ENCODE measurements at places on chromosomes 2 and 18.

GRCh38 chr18:39380866-39381265 is 1815.3 kb upstream of the CELF4 start:
- no peak for DNase-seq

- DNase-seq: peak; percentile 6
Observed at GRCh38 chr2:88765154-88765888, 73.8 kb downstream of the RPIA start.

DNA sequence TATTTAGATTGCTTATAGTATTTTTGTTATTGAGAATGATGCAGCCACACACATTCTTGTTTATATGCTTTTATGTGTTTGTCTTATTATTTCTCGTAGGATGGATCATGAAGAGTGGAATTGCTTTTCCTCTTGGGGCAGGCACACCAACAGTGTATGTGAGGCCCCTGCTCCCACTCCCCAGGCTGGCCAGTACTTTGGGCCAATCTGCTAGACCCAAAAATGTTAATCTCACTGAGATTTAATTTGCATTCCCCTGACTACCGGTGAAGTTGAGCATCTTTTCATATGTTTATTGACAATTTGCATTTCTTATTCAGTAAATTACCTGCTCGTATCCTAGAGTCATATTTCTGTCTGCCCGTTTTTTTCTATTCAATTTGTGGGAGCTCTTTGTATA is 4.7 kb upstream of the MYCN start:
- DNase-seq: no peak

- DNase-seq: no peak
Observed at GRCh38 chr2:24228470-24228869, 53.6 kb downstream of the FAM228A start.

DNA sequence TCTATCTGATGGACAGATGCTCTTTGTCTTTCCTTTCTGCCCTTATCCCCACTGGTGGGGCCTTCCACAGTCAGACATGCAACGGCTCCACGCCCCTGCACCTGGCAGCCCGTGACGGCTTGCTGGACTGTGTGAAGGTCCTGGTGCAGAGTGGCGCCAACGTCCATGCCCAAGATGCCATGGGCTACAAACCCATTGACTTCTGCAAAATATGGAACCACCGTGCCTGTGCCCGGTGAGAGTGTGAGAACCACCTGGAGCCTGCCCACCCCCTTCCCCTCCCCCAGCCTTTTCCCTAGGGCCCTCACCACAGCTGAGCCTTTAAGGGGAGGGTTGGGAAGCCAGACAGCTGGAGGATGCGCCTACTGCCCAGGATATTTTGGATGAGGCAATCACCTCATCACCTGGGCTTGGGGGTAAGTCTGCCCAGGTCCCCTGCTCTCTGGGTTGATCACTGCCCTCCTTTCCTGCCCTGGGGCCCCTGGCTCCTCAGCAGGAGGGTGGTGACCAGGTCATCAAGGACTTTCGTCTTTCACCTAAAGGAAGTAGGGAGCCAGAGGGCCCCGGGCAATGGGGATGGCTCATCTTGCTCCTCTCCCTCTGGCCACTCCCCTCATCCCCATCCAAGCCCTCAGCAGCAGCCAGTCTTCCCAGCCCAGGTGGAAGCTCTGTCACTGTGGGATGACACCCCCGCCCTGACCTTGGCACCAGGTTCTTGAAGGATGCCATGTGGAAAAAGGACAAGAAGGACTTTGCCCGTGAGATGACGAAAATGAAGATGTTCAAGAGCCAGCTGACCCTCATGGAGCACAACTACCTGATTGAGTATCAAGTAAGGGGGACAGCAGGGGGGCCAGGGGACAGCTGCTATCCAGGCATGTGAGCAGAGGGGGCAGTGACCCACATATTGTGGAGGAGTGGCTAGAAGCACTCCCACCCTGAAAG is 3.7 kb downstream of the ANKRD53 start:
- DNase-seq: no peak

GRCh38 chr2:142915502-142915901 is 38.0 kb downstream of the KYNU start:
- DNase-seq: no peak

- no peak for DNase-seq
Observed at GRCh38 chr2:172551271-172551670, 4.6 kb upstream of the PDK1 start.

GRCh38 chr18:2959341-2959740 is 53.6 kb downstream of the LPIN2 start:
- no peak for DNase-seq

- no peak for DNase-seq
Observed at GRCh38 chr2:12811916-12812315, 95.2 kb downstream of the TRIB2 start.

DNA sequence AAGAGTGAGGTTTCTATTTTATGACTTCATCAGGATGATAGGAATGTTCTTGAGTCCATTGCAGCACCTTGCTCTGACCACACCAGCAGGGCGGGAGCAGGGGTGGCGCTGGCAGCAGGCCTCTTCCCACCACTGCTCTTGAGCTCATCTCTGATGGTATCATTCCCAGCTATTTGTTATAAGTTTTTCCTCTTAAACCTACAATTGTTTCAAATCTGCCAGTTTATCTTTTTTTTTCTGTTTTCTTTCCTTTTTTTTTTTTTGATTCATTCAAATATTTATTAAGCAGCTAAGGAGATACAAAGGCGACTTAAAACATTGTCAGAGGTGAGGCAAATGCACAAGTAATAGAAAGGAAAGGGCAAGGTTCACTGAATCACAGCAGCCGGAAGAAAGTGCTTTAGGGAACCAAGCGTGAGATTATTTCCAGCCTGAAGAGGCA is 28.7 kb downstream of the NIFK start:
- DNase-seq: no peak

DNA sequence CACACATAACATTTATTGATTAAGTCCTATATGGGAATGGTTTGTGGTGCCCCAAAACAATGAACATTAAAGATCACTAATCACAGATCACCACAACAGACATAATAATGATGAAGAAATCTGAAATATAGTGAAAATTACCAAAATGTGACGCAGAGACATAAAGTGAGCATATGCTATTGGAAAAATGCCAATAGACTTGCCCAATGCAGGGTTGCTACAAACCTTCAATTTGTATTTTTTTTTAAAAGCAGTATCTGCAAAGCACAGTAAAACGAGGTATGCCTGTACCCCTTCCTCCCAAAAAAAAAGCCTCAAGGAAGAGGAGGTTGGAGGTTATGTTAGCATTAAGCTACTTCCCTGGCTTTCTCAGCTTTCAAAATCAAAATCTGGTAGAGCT is 131.1 kb downstream of the RBMS1 start:
- DNase-seq: no peak

DNA sequence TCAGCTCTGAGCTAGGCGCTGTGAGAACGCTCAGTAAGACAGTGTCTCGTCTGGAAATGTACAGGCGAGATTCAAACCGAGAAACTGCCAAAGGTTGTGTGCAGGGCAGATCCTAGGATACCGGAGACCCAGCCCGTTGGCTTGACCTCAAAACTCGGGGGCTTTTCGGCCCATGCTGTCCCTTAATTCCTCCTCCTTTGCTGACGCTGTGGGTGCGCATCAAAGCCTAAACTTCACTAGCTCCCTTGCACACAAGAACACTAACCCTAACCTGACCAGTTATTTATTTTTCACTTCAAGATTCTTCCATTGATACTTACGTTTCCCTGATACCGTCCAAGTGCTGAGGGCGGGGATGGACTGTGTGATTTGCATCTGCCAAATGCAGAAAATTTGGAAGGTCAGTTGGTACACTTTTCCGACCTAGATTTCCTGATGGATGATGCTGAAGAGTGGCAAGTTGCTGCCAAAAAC is 1.0 kb upstream of the AAK1 start:
- DNase-seq: no peak

DNA sequence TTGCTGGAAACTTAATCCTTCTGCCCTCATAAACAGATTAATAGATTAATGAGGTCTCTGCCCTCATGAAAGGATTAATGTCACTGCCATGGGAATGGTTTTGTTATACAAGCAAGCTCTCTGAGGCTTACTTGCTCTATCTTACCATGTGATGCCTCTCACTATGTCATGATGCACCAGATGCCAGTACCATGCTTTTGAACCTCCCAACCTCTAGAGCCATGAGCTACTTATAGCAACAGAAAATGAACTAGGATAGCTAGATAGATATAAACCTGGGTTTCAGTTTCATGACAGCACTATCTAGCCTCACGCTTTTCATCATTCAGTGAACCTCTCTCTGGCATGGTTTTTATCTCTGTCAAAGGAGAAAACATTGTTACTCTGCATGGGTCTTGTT is 371.6 kb upstream of the LRP1B start:
- DNase-seq: no peak

GRCh38 chr2:186780701-186781316 is 68.2 kb downstream of the ZSWIM2 start:
- DNase-seq: peak; percentile 4

All from AG10803 (cell line).